ENCODE measurements at places on chromosomes 11 and 22.

DNA sequence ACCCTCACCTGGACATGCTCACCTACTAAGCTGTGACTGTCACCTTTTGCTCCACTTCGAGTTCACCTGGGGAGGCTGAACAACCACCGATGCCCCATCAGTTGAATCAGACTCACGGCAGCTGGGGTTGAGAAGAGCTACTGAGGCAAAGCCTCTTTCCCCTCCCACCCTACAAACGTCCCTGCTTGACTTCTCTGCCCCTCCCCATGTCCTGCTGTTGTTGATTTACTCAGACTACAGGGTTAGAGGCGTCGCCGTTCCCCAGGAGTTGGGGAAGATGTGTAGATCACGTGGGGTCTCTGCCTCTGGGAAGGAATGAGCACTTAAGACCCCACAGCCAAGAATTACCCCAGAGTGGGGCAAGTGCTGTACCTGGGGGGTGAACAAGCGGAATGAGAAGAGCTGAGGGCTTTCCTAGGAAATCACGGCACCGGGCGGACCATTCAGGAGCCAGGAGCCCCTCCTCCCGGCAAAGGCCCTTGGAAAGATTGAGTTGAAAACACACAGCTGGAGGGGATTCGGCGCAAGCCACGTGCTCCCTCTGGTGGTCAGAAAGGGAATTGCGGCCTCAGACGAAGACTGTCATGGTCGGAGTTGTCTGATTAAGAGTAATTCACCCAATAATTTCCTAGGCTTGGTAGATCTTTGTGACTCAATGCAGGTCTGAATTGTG lies 7.0 kb downstream of the FXYD2 start:
- no peak for DNase-seq

- no peak for DNase-seq
These were observed 32.9 kb downstream of the GALNT18 start for GRCh38 chr11:11588891-11589290.

GRCh38 chr22:43892183-43892894 lies 526 bp upstream of the PNPLA5 start:
- no peak for DNase-seq

DNA sequence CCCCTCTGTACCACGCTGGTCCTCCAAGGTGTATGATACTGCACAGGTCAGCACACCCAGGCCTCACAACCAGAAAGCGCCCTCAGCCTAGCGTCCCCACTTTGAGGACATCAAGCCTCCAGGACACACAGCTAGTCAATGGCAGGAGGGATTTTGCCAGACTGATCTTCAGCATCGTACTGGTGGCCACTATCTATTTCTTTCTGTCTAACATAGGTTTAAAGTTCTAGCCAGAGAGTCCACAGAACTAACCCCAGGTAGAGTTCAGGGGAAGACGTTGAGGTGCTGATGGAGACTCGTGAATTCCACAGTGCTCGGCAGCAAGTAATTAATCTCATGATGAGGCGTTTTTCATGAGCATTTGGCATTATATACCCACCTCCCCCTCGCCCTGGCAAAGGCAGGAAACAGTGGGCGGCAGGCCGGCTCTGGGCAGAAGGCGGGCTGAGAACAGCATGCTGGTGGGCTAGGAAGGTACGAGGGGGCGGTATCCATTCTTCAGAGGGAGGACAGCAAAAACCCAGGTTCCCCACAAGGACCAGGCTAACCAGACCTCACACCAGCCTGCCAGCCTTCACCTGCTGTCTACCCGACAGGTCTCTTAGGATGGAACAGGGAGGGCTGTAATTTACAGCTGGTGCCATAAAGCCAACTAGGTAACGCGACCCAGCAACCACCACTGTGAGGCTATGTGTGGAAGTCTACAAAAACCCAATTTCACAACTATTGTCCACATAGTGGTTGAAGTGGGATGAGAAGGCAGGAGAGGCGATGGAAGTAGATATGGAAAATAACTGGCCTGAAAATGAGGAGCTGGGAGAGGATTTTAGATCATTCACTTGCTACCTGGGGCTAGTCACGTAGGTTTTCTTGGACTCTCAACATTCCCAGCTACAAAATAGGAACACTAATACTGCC lies 18.5 kb downstream of the MYH9 start:
- DNase-seq = no peak

- no peak for DNase-seq
These were observed 18.1 kb upstream of the PAMR1 start for GRCh38 chr11:35543481-35543880.

- DNase-seq = no peak
These were observed 76.2 kb upstream of the HORMAD2 start for GRCh38 chr22:30004101-30004500.

DNA sequence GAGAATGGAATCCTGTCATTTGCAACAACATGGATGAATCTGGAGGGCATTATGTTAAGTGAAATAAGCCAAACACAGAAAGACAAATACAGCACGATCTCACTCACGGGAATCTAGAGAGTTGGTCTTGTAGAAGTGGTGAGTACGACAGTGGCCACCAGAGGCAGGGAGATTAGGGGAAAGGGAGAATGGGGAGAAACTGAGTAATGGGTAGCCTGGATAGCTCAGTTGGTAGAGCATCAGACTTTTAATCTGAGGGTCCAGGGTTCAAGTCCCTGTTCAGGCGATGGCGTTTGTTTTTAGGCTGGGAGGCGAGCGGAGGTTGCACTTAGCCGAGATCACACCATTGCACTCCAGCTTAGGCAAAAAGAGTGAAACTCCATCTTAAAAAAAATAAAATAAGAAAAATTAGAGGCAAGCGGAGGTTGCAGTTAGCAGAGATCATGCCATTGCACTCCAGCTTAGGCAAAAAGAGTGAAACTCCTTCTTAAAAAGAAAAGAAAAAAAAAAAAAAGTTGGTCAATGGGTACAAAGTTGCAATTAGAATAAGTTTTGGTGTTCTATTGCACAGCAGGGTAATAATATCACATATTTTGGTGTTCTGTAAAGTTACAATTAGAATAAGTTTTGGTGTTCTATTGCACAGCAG lies 95.7 kb upstream of the UBASH3B start:
- no peak for DNase-seq

- DNase-seq = no peak
These were observed 65.4 kb downstream of the GAB2 start for GRCh38 chr11:78351979-78352841.

- no peak for DNase-seq
These were observed 702 bp upstream of the KCNJ4 start for GRCh38 chr22:38455530-38456271.

GRCh38 chr22:18022876-18023275 lies 1.5 kb downstream of the MICAL3 start:
- DNase-seq = no peak

DNA sequence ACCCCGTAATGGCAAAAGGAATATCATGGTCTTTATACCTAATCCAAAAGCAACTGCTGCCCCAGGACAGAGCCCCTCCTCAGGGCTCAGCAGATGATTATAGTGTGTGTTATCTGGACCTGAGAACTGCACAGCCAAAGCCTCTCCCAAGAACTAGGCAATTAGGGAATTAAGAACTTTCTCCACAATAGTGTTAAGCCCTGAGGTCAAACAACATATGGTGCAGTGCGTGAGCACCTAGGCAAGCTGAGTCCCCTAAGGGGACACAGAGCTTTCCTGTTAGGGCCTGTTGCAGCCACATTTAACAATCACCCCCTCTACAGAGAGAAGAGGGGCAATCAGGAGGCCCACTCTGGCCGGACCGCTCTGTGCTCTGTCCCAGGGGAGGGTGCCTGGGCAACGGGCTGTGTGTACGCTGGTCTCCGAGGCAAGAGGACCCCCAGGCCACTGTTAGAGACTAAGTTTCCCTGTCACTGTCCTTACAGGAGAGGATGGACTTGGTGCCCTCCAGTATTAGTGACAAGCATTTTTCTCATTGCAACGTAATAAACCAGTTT lies 1.4 kb upstream of the KCNJ5 start:
- DNase-seq = no peak

- no peak for DNase-seq
These were observed 1334.4 kb downstream of the LRRC4C start for GRCh38 chr11:40125054-40125453.

- no peak for DNase-seq
These were observed 12.5 kb downstream of the PRR5L start for GRCh38 chr11:36308577-36308976.

GRCh38 chr22:48594757-48595510 lies 1232.7 kb downstream of the BRD1 start:
- no peak for DNase-seq

DNA sequence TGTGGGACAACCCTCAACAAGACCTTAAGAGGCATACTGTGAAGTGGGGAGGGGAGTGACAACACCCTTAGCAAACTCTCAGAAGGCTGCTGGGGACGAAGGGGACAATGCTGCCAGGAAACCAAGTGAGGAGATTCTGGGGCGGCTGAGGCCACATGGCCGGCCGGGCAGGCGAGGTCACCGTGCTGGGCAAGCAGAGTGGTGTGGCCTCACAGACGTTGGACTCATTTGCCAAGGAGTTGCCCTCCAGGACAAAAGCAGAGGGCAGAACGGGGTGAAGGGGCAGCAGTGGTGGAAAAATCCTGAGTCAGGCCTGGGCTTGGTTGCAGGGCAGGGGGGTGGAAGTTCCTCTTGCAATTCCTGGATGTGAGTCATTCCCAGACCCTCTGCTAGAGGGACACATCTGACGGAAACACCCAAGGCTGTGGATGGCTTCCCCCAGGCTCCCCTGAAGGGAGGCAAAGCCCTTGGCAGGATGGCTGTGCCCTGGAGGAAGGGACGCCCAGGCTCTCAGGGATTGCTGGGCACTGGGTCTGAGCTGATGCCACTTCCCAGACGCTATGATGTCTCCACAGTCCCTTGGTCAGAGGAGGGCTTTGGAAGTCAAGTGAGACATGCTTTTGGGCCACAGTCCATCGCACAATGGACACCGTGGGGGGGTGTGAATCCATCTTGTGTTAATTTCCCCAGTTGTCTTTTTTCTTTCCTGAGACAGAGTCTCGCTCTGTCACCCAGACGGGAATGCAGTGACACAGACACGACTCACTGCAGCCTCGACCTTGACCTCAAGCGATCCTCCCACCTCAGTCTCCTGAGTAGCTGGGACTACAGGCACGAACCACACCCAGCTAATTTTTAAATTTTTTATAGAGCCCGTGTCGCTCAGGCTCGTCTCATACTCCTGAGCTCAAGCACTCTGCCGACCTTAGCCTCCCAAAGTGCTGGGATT lies 16.2 kb upstream of the SHANK3 start:
- no peak for DNase-seq

GRCh38 chr22:36104988-36105387 lies 55.6 kb downstream of the APOL3 start:
- no peak for DNase-seq

DNA sequence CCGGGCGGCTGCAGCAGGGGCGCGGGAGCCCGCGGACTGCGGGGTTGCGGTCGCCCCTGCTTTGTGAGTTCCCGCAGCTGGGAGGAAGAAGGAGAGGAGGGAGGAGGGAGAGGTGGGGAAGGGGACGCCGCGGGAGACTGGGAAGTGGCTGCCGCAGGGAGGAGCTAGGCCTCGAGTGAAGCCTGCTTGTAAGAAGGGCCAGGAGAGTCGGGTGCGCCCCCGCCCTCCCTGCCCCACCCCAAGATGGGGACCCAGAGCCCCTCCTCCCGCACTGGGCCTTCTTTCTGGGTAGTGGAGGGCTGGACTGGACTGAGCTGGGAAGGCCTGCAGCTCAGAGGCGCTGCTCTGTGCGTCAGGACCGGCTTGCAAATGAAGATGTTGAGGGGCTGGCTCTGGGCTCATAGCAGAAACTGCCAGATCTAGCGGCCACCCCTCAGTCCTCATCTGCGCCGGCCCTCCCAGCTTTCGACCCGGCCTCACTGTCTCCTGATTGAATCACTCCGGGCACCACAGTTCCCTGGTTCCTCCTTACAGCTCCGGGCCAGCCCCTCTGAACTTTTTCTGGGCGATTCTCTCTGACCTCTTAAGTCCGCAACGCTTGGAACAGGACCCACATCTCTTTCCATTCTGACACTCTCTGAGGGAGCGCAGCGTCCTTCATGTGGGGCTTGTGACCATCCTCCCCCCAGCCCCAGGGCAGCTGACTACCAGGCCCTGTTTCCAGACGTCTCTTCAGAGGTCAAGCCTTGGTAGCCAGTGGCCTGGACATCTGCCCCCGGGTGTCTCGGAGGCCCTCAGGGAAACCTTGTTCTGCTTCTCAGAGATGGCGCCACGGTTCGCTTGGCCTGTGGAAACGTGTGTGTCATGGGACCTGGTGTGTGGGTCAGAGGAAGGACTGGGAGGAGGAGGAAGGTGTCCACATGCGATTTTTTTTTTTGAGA lies 21.9 kb downstream of the SERPINH1 start:
- no peak for DNase-seq

GRCh38 chr11:122344215-122344614 lies 228.2 kb upstream of the BLID start:
- DNase-seq = no peak

DNA sequence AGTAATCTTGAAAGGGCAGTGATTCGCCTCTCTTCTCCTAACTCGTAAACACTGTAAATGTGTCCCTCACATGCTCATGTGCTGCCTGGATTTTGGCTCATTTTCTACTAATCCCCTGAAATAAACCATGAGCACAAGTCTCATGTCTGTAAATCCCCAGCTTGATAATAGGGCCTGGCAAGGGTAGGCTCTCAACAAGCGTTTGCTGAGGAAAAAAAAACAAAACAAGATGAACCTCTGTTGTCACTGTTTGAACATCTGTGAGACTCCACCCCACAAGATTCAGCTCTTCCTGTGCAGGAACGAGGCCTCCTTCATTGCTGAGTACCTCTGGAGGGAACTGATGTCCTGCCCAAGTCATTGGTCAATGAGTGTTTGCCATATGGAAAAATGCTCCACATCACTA lies 4.5 kb upstream of the CYB5R2 start:
- no peak for DNase-seq

DNA sequence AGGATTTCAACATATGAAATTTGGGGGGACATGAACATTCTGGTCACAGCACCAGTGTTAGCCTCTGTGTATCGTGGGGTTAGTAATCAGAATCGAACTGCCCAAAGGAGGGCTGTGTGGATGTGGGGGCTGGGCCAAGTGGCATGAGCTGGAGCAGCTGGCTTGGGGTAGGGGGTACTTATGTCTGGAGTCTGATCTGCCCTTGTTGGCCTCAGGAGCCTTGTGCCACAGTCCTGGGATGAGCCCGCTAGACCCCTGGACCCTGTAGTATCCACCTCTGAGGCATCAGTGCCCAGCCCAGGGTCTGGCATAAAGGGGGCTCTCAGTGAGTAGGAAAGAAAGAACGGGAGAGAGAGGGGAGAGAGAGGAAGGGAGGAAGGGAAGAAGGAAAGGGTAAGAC lies 67.3 kb downstream of the LRRC32 start:
- DNase-seq = peak; percentile 74

- no peak for DNase-seq
These were observed 67.5 kb upstream of the THY1 start for GRCh38 chr11:119490253-119491006.

- DNase-seq = no peak
These were observed 1145.1 kb downstream of the LRRC4C start for GRCh38 chr11:40314327-40314726.

- DNase-seq = no peak
These were observed 26.7 kb downstream of the ASCC2 start for GRCh38 chr22:29811377-29811776.

- no peak for DNase-seq
These were observed 4.0 kb downstream of the PAX6 start for GRCh38 chr11:31806928-31807798.

- no peak for DNase-seq
These were observed 12.8 kb downstream of the OR8A1 start for GRCh38 chr11:124582565-124582964.

GRCh38 chr11:43124272-43124935 lies 187.4 kb upstream of the API5 start:
- DNase-seq = no peak

- no peak for DNase-seq
These were observed 1.1 kb upstream of the NELL1 start for GRCh38 chr11:20668131-20668809.

GRCh38 chr22:24398409-24398808 lies 29.0 kb upstream of the ADORA2A start:
- DNase-seq = no peak
